ENCODE measurements at places on chromosomes 6 and 20.
A peak's percentile ranks its signal among the peaks of the same experiment; 100 is the strongest.

GRCh38 chr20:23397961-23398360, 23.3 kb downstream of the NAPB start:
- no peak for DNase-seq

GRCh38 chr20:59151820-59152219, 11.8 kb upstream of the ZNF831 start:
- no peak for DNase-seq

DNA sequence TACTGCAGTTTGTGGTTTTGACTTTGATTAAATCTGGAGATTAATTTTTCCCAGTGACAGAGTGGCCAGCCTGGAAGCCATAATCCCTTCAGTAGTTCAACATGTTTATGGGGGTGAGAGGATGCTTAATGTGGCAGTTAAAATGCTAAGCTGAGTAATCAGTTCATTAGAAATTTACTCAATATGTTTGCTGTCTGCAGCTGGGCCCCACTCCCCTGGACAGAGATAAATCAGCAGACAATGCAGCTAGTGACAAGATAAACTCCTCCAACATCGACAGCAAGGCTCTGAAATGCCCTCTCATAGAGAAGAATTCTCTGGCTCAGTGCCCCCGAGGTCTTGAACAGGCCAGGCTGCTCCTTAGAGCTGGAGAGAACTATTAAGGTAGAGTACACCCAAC, 101.9 kb downstream of the LRFN2 start:
- DNase-seq, result no peak

DNA sequence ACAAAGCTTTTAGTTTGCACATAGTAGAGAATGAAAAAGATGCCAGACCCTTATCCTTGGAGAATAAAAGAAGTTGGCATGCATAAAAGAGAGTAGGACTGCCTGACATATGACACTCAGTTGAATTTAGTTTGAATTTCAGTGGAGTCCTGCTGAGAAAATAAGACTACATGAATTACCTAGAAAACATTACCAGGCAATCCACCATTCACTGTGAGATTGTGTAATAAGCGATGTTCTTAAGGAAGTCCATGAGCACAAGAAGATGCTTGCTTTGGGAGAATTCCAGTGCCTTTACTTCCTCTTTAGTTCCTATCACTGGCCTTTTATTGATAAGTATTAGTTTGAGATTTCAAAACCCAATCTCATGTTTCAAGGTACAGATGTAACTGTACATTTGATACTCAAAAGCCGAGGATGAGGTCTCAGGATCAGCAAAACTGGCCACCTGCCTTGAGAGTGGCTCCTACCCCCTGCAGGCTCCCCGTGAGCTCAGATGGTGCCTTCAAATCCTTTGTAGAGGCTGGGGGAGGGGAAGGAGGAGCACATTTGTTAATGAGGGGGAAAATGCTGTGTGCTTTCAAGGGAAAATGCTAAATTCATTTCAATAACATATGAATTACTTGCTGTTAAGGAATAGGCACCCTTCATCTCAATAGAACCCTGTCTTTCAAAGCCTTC, 11.2 kb upstream of the UNC93A start:
- DNase-seq, result no peak

- no peak for DNase-seq
These were observed 29.3 kb upstream of the RALY start for GRCh38 chr20:33964441-33964840.

DNA sequence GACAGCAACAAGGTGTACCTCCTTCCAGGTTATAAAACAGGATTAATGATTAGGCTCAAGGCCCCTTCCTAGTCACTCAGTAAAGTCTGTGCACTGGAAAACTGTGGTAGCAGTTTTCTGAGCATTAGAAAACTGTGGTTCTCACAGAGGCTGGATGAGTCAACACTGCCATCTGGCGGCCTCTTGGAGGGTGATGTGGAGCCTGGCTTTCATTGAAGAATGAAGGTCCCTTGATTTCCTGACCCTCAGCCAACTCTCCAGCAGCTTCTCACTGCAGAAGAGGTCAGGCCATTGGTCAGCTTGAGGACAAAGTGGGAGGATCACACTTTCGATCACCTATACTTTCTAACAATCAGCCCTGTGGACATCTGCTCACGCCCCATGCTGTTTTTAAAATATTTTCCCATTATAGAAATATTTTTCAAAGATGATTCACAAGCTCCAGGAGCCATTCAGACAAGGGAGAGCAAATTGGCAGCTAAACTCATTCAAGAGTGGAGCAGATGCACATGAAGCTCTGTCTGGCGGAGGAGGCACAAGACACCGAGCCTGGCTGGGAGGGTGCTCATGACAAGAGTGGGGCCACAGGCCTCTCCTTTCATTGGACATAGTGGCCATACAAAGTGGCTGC, 23.2 kb downstream of the PSMB1 start:
- DNase-seq, result peak; percentile 43

- no peak for DNase-seq
These were observed 36.3 kb upstream of the CMTR1 start for GRCh38 chr6:37396571-37397180.

- no peak for DNase-seq
These were observed 537.6 kb downstream of the HDGFL1 start for GRCh38 chr6:23106951-23107350.

GRCh38 chr6:11701573-11701972, 77.0 kb downstream of the ADTRP start:
- no peak for DNase-seq

- no peak for DNase-seq
These were observed 2.9 kb downstream of the NRN1 start for GRCh38 chr6:6003621-6004366.

GRCh38 chr6:143261899-143262436, 188.5 kb downstream of the ADAT2 start:
- no peak for DNase-seq

DNA sequence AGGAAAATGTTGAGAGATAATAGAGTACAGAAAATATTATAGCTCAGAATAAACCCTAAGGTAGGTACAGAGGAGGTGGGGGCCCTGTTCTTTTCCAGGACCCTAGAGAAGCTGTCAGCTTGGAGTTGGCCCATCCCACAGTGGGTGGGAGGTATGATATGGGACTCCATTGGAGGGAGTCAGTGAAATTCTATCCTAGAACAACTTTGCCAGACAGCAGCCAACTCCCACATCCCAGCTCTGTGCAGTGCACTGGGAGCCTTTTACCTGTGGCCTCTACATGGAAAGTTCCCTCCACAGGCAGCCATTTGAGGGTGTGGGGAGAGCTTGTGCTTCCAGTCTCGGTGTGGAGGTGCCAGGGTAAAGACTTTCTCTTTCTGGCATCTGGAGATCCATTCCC, 36.8 kb upstream of the CLIC5 start:
- DNase-seq, result no peak

DNA sequence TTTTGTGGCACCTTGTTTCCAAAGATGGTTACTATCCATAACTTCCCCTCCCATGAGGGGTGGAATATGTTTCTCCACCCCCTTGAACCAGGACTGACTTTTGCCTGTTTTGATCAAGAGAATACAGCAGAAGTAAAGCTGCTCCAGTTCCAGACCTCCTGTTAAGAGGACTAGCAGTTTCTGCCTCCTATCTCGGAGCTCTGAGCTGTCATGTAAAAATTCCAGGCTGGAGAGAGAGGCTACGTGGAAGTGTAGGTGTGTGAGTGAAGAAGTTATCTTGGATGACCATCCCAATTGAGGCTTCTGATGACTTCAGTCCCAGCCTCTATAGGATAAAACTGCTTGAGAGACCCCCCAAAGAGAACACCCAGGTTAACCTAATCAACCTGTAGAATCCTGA, 511.7 kb upstream of the IMPG1 start:
- no peak for DNase-seq

DNA sequence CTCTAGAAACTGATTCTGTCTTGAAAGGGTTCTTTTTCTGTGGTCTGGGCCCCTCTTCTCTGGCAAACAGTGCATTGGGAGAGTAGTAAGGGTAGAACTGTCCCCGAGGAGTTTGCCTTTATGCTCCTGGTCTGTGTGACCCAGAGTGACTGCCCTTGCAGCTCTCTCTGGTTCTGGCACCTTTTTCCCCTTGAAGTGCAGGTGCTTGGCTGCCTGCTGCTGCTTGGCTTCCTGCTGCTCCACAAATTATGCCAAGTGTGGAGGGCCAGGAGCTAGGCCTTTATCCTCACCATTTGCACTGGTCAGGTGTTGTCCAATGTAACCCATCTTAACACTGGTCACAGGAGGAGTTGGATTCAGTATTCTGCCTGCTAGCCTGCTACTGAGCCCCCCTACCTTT, 11.2 kb downstream of the KIZ start:
- DNase-seq, result no peak

- DNase-seq, result no peak
These were observed 51.3 kb downstream of the CD109 start for GRCh38 chr6:73747289-73747688.

DNA sequence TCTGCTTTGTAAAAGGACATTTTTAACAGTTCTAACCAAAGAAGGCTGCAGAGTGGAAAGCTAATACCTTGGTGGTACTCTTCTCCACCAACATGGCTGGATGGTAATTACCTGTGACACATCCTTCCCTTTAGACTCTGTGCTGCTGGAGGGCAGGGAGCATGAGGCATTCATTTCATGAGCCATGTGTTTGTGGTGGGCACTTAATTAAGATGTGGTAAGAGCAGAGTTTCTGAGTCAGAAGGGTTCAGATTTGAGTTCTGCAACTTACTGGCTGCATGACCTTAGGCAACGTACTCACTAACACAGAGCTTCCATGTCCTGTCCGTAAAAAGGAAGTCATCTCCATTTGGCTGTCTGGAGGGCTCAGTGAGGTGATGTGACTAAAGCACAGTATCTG, 9.1 kb upstream of the ZNF133 start:
- no peak for DNase-seq

GRCh38 chr20:62762376-62762775, 33.9 kb upstream of the MRGBP start:
- DNase-seq, result no peak

- DNase-seq, result no peak
These were observed 10.3 kb upstream of the FAXC start for GRCh38 chr6:99359800-99360199.

DNA sequence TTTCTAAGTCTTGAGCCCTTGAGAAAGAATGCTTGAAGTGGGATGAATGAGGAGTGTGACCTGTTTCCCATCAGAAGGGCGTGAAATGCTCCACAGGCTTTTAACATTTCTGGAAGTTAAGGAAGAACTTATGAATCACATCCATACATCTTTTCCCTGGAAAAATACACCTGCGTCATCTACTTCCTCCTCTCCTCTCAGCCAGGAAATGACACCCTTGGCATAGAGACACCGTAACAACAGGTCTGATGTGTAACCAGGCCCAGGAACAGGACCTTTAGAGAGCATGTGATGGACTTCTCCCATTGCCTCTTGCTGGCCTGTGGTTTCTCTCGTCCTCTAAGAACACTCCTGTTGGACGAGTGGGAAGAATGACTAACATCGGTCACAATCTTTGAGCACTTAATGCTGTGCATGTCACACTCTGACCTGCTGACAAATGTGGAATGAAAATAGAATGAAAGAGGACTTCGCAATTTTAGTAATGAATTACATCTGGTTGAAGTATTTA, 28.5 kb upstream of the CITED2 start:
- DNase-seq, result no peak

GRCh38 chr6:41958022-41958856, 16.6 kb upstream of the CCND3 start:
- no peak for DNase-seq

- DNase-seq, result no peak
These were observed 37.0 kb upstream of the PRL start for GRCh38 chr6:22333802-22334201.

DNA sequence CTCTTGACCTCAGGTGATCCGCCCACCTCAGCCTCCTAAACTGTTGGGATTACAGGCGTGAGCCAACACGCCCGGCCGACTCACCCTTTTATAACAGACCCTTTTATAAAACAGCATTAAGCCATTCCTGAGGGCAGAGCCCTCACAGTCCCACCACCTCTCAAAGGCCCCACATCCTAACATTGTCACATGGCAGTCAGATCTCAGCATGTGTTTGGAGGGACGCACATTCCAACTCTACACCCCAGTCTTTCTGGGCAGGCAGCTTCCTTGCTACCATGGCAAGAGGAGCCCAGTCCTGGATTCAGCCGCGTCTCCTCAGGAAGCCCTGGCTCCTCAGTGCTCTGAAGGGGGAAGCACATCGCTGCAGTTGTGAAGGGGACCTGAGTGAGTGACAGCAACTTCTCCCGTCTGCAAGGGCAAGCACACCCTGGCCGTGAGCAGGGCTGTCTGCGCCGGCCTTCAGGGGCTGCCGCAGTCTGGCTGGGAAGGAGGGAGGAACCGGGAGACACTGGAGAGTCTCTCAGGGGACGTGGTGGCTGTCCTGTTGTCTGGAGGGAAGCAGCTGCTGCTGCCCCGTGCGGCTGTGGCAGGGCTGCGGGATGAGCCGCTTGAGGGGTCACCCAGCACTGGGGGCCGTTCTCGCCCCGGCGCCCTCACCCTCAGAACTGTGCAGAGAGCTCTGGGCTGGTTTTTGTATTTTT, 15.9 kb downstream of the OSBPL2 start:
- no peak for DNase-seq

Measured in activated T-helper 1 cell treated with anti-CD3 and anti-CD28 coated beads, Interleukin-12 subunit alpha, Interleukin-12 subunit beta, Interleukin-2, Interleukin-4 antibody, amounts not matched to agents 30 ng/mL and 10 ng/mL and 1 ng/mL, durations not matched to agents 14 hours and 24 hours and 36 hours (primary cell).